ENCODE measurements at places on chromosomes 5 and 9. TPM values are rescaled to one million over a fixed set of nuclear protein-coding genes. Genes with fewer than 3 reads are reported as not detected.
A peak's percentile ranks its signal among the peaks of the same experiment; 100 is the strongest.

GRCh38 chr9:70111042-70111602, 67.5 kb downstream of the MAMDC2 start:
- DNase-seq, result peak; percentile 52

DNA sequence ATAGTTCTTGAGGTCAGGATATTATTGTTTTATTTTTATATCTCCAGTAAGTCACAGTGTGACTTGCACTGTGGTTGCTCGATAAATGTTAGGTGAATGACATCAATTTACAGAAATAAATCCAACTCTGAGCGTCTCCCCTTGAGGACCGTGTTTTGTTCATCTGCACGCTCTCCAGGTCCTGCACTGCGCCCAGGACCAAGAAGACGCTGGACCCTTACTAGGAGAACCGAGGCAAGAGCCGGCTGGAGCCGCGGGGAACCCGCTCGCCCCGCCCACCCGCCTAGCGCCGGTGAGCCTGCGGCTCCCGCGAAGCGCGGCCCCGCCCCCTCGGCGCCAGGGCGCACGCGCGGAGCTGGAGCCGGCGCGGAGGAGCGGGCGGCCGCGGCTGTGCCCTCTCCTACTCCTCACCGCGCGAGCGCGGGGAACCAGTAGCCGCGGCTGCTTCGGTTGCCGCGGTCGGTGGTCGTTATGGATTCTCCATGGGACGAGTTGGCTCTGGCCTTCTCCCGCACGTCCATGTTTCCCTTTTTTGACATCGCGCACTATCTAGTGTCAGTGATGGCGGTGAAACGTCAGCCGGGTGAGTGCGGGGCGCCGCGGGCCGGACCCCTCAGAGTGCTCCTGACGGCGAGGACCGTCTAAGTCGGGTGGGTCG, at the start of gene TMEM38B:
TSS of gene TMEM38B (plus strand) at position 352 of the 658 bp plus-strand sequence. CDS start at position 472, 120 bp downstream.
- DNase-seq, result peak; percentile 92

GRCh38 chr9:13213337-13213736, 66.2 kb downstream of the MPDZ start:
- peak; percentile 1 for DNase-seq

DNA sequence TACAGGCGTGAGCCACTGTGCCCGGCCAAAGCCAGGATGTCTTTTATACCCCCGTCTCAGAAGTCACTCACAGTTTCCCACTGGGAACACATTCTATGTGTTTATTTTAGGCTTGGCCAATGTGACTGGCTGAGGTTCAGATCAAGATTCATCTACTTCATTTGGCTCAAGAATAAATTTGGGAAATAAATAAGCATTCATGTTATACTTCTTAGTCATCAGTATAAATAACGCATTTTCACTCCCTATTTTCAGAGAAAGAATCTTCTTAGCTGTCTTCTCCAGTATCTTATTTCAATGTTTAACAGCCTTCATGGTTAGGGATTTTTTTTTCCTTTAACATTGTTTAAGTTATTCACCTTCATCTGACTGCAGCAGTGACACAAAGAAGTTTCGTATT, 11.8 kb downstream of the S100Z start:
- DNase-seq, result no peak

DNA sequence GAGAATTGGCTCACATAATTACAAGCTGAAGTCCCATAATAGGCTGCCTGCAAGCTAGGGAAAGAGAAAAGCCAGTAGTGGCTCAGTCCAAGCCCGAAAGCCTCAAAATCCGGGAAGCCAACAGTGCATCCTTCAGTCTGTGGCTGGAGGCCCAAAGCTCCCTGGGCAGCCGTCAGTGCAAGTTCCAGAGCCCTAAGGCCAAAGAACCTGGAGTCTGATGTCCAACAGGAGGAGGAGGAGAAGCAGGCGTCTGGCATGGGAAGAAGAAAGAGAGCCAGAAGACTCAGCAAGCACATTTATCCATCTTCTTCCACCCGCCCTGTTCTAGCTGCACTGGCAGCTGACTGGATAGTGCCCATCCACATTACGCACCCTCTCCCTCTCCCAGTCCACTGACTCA, 213.4 kb downstream of the GAS1 start:
- DNase-seq, result no peak

DNA sequence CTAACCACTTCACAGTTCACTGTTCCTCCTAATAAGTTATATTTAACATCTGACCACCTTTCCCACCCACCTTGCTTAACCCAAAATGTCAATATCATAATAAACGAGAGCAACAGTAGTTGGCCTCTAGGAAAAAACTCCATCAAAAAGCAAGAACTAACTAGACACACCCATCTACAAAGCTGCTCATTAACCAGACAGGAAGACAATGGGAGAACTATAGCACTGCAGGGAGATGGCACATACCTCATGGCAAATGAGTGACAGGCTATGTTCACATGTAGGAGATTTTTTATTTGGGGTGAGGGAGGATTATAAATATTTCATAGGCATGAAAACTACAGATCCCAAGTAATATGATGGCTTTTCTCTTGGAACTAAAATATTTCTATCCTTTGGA, 23.6 kb upstream of the CDK5RAP2 start:
- DNase-seq, result no peak

DNA sequence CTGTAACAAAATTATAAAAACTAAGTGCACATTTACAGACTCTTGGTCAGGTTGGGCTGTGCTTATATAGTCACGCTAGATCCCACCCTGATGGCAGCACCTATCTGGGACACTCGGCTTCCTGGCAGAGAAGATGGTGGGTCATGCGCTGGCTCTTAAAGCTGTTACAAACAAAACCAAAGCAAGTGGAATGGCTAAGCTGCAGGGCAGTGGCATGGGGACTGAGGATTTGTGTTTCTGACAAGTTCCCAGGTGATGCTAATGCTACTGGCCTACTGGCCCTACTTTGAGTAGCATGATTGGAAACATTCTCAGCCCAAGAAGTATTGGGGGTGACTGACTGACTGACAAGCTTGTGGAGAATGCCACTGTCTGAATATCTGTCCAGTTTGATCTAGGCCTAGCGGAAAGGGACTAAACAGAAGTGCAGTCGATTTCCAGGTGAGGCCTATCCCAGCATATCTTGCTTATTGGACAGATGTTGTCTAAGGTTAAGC, 8.3 kb downstream of the BTF3 start:
- no peak for DNase-seq

DNA sequence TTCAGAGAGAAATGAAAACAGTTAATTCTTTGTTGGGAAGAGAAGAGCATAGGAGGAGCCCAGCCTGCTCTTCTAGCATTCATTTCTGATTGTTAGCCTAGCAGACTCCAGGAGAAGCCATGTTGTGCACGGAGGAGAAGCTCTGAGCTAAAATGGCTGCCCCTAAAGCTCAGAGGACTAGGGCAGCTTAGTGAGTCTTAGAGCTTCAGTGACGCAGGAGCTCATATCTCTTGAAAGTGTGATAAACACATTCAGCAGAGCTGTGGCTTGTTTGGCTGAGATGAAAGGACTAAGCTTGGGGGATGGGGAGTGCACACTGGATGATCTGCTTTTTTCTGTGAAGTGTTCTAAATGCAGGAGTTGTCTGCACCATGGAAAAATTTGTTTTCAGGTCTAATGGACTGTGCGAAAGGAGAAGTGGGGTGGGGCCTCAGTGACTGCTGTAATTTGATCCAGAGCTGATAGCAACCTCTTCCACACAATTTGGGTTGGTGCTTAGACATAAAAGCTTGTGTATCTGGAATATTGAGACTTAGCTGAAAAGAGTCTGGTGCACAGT, 58.5 kb downstream of the ZNF462 start:
- DNase-seq, result no peak

GRCh38 chr9:90107726-90108655, 503.2 kb downstream of the GADD45G start:
- peak; percentile 73 for DNase-seq

DNA sequence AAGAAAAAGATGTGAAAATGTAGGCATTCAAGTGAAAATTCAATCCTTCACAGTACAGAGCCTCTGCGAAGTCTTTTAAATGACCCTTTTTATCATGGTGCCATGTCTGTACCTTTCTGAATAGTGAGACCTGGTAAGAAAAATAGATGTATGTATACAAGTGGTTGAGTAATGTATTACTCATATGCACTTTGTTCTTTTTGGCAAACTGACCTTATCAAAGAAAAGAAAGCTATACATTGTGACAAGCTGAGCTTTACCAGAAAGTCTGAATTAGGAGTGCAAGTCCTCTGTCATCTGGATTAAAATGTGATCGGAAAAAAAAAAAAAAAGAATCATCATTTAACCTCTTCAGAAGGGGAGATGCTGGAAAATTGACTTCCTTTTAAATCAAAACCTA, 356.4 kb upstream of the CCNH start:
- DNase-seq, result no peak

- DNase-seq, result peak; percentile 45
These were observed 367.6 kb downstream of the ENC1 start for GRCh38 chr5:74272831-74273451.

GRCh38 chr9:27408001-27408400, 111.1 kb upstream of the EQTN start:
- peak; percentile 33 for DNase-seq

- no peak for DNase-seq
These were observed 2071.4 kb downstream of the MAT2B start for GRCh38 chr5:165576678-165577275.

DNA sequence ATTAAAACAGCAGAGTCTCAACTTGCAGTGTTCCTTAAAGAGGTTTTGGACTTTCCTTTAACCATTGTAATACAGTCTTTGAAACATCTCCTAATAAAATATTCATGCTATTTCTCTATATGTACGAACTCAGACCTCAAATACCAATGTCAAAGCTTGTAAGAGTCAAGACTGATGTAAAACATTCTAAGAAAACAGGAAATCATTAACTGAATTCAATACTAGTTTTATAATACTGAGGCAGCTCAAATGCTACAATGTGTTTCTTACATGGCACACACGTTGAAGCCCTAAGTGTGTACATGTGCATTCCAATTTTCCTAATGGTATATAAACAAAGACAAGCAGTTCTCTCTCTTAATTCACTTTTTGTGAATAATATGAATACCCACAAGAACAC, 11.6 kb downstream of the PSIP1 start:
- DNase-seq, result no peak

DNA sequence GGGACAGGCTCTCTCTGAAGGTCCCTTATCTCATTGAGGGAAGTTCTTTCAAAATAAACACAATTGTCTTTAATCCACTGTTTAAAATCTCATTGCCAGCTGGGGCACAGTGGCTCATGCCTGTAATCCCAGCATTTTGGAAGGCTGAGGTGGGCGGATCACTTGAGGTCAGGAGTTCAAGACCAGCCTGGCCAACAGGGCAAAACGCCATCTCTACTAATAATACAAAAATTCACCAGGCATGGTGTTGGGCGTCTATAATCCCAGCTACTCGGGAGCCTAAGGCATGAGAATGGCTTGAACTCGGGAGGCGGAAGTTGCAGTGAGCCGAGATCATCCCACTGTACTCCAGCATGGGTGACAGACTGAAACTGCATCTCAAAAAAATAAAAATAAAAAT, 8.3 kb upstream of the NDFIP1 start:
- no peak for DNase-seq

GRCh38 chr5:83925321-83925954, 204.8 kb upstream of the HAPLN1 start:
- DNase-seq, result peak; percentile 90

DNA sequence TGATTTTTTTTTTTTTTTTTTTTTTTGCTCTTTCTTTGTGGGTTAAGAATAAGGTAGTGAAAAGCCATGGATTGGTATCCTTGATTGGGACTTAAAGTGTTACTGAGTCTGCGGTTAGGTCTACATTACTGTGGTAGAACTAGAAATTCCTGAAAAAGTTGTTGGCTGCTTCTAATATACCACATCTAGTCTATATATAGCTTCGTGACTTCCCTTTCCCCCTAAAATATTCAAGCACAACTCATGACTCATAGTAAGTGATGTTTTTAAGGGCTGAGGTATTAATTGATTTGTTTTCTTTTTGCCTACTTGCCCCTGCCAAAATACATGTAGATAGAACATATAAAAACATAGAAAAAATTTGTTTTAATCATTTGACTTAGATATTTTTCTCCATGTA, 247.6 kb downstream of the TMEM232 start:
- peak; percentile 90 for DNase-seq

GRCh38 chr9:104907278-104907951, 20.5 kb downstream of the ABCA1 start:
- no peak for DNase-seq

GRCh38 chr9:132044176-132044875, 35.3 kb downstream of the MED27 start:
- no peak for DNase-seq

DNA sequence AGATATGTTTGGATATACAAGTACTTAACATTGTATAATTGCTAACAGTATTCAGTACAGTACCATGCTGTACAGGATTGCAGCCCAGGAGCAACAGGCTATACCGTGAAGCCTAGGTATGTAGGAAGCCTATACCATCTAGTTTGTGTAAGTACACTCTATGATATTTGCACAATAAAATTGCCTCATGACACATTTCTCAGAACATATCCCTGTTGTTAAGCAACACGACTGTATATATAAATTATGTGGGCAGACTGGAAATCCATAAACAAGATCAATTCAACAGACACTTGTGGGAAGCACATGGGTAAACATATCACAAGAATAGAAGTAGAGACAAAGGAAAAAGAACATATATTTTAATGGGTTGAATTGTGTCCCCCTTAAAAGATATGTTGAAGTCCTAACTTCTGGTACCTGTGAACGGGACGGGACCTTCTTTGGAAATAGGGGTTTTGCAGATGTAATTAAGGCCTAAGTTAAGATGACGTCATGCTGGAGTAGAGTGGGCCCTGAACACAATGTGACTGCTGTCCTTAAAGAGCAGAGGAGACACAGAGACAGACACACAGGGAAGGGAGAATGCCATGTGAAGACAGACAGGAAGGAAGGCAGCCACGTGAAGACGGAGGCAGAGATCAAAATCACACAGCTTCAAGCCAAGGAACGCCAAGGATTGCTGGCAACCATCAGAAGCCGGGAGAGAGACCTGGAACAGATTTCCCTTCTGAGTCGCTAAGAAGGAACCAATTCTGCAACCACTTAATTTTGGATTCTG, 76.3 kb downstream of the SCAI start:
- peak; percentile 26 for DNase-seq

DNA sequence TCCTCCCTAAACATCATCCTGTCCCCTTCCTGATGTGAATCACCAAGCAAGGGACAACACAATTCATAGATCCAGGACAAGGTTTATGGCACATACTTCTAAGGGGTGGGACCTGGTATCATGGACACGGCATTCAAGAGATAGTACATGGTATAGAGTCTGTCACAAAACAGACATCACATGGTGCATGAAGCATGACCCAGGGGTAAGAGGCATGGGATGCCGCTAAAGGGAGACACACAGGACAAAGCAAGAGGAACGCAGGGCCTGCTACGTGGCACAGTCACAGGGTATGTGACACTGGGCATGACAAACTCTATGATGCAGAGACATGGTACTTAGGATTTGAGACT, 20.7 kb downstream of the GSN start:
- peak; percentile 58 for DNase-seq

GRCh38 chr9:96183751-96184150, 118.2 kb downstream of the HSD17B3 start:
- no peak for DNase-seq

GRCh38 chr5:1503241-1504068, 20.3 kb downstream of the LPCAT1 start:
- DNase-seq, result no peak

- no peak for DNase-seq
These were observed 17.3 kb upstream of the ZNF622 start for GRCh38 chr5:16482891-16483290.

PIP5KL1 gene
- polyA plus RNA-seq, result 2.6 TPM

SEC24A gene
- polyA plus RNA-seq, result 20.4 TPM

SYNPO gene
- 34.9 TPM for polyA plus RNA-seq

PCDHB7 gene
- 1.9 TPM for polyA plus RNA-seq

FSD1L gene
- 10.3 TPM for polyA plus RNA-seq

CDH9 gene
- not detected for polyA plus RNA-seq

MLANA gene
- polyA plus RNA-seq, result 0.89 TPM

PCDHA12 gene
- polyA plus RNA-seq, result 0.16 TPM

Measured in muscle of back (tissue), 13 donors.